ENCODE measurements at places on chromosomes 6 and 20. TPM values are rescaled to one million over a fixed set of nuclear protein-coding genes. Genes with fewer than 3 reads are reported as not detected.

DNA sequence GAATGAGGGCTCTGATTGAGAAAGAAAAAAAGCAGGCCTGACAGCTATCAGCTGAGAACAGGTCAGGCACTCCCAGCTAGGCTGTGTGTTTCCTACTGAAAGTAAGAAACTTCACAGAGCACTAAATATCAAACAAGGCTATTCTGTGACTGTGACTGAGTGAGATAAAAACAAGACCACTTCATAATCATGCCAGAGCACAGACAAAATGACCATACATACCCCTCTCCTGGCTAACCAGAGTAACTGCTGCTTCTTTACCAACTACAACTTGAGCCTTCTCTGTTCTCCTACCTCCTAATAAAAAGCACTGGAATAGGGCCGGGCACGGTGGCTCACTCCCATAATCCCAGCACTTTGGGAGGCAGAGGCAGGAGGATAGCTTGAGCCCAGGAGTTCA, 6.8 kb upstream of the BTN1A1 start:
- peaks cover 2% of the 10 kb centered on the region for H3K4me1 ChIP-seq
- DNase-seq, result no peak
- no peaks in the 10 kb centered on the region for H3K36me3 ChIP-seq
- no peaks in the 10 kb centered on the region for H3K27me3 ChIP-seq
- H3K27ac ChIP-seq, result no peak overlapping the region

GRCh38 chr20:34015401-34016335, 22.0 kb downstream of the RALY start:
- H3K27ac ChIP-seq, result peak overlapping the region; percentile 55
- DNase-seq, result no peak
- H3K27me3 ChIP-seq, result no peaks in the 10 kb centered on the region
- H3K4me1 ChIP-seq, result peaks cover 27% of the 10 kb centered on the region

DNA sequence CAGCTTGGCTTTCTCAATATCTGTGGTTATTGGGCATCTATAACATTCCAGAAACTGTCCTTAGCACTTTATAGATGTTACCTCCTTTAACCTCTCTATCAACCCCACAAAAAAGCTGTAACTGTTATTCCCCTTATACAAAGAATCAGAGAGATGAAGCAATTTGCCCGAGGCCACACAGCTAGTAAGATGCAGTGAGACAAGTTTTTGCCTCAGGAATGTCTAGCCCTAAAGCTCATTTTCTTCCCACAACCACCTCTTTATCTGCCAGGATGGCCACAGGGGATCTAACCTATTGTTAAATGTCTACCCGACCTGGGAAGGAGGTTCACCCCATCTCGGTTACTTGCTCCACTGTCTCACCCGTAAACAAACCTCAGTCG, 31.9 kb upstream of the TCP11 start:
- no peak for DNase-seq
- H3K27me3 ChIP-seq, result no peaks in the 10 kb centered on the region
- no peaks in the 10 kb centered on the region for H3K36me3 ChIP-seq

GJA1 gene
- total RNA-seq, result 14.6 TPM

- no peak overlapping the region for H3K4me3 ChIP-seq
- peaks cover 10% of the 10 kb centered on the region for H3K4me1 ChIP-seq
- no peaks in the 10 kb centered on the region for H3K27me3 ChIP-seq
- no peak for DNase-seq
- H3K27ac ChIP-seq, result no peak overlapping the region
Observed at GRCh38 chr6:41767112-41767833, 12.4 kb downstream of the FRS3 start.
